SHP77 treated with DMSO at 0.1 percent for 48 hours (cell line): ENCODE measurements at places on chromosomes 2 and 18.
A peak's percentile ranks its signal among the peaks of the same experiment; 100 is the strongest.

DNA sequence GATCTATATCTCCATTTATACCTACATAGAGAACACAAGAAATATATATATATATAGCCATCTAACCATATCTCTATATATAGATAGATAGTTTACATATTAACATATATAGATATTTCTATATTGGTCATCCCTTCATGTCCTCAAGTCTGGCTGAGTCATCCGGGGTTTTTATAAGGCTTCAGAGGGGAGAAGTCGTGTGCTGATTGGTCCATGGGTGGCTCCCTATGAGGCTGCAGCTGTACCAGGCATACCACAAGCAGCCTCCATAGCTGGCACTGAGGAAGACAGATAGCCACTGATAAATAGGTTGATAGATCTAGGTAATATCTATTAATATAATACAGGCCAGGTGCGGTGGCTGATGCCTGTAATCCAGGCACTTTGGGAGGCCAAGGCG lies 618.3 kb upstream of the SETBP1 start:
- no peak for DNase-seq

- no peak for DNase-seq
Observed at GRCh38 chr18:3513481-3513880, 63.5 kb downstream of the TGIF1 start.

DNA sequence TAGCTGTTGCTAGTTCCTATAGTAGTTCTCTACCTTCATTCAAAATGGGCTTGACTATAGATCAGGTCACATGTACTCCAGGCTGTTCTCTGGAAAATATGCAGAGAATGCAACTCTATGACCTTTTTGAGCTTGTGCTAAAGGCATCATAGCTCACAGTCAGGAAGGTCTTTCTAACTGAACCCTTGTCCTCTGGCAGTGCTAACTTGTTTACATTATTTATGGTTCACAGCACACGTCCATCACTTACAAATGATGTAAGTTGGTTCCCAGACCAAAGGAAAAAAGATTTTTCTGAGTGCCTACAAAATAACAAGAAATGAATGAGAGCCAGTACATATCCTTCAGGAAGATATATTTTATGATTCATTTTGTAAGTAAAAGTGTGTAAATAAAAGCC lies 236.1 kb downstream of the GCA start:
- no peak for DNase-seq

- DNase-seq: no peak
Observed at GRCh38 chr2:29213888-29214291, 98.7 kb downstream of the CLIP4 start.

DNA sequence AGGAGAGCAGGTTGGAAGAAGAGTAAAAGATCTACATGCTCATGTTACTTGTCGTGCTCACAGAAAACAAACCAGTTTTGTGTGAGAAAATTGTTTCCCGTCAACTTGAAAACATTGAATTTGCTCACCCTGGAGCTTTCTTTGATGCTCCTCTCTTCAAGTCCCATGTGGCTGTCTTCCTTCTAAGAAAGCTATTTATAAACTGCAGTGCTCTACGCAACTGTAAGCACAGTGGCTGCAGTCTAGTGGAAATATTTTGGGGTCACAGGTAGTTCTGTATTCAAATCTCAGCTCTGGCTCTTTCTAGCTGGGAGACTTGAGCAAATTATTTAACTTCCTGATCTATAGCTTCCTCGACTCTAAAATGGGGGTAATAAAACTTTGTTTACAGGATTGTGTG lies 211.8 kb downstream of the PLCL1 start:
- DNase-seq: no peak

GRCh38 chr2:36307441-36307840 lies 48.1 kb upstream of the CRIM1 start:
- no peak for DNase-seq

DNA sequence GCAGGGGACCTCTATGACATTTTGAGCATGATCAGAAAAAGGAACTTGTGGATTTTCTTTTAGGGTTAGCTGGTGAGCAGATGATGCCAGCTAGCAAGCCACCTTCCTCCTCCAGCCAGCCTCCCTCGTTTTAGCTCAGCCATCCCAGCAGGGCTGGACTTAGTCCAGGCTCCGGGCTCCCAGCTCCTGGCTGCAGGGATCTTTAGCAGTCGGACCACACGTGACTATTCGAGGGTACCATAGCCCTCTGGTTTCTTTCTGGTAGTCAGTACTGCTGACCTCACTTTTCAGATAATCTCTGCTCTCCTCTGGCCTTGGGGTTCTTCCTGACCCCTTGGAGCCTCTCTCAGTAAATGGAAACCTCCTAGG lies 31.8 kb downstream of the NCK2 start:
- DNase-seq: no peak

DNA sequence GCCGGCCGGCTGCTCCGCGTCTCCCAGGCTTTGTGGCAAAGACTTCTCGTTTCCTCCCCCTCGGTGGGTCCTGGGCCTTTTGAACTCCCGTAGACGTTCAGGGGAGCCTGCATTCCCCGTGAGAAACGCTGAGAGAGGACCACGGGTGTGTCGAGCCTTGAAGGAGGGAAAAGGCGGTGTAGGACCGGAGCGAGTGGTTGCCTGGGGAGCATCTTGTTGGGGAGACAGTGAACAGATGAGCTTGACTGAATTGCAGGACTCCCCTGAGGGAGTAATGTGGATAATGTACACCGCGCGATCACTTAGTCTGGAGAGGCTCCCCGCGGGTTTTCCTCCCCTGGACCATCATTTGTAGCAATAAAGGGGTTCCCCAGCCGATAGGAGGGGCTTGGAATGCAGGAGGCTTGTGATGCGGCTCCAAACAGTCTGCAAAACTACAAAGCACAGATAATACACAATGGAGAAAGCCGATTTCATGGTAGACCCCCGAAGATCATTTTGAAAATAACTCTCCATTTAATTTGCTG lies 769 bp downstream of the ALMS1 start:
- DNase-seq: no peak

- DNase-seq: no peak
Observed at GRCh38 chr2:196182439-196183171, 11.2 kb upstream of the STK17B start.

DNA sequence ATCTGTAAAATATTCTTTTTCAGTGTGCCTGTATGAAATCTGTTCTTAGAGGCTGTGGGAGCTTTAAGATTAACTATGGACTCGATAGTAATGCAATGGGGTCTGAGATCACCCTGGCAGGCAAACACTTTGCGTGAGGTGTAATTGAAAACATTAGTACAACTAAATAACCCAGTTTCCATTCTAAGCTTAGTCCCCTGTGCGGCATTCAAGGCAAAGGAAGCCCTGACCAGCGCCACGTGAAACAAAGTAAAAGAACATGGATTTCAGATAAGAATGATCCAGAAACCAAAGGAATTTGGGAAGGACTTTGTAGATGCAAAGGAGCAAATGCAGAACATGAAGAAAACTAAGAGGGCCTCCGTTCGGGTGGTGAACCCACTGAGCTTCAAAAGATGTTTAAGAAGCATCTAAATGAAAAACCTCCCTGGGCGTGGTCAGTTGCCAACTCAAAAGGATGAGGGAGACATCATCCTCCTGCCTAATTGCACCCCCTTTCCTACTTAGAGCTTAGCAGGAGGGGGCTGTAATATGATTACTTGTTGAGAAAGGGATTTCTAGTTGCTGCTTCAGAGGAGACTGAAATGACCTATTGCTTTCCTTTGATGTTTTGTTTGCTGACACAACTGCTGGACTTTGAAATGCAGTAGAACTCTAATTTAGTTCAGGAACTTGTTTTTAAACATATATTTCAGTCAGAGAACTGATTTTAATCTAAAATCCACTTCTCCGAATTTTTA lies 7.9 kb upstream of the CETN1 start:
- no peak for DNase-seq

GRCh38 chr2:19720306-19720705 lies 181.5 kb downstream of the TTC32 start:
- no peak for DNase-seq

DNA sequence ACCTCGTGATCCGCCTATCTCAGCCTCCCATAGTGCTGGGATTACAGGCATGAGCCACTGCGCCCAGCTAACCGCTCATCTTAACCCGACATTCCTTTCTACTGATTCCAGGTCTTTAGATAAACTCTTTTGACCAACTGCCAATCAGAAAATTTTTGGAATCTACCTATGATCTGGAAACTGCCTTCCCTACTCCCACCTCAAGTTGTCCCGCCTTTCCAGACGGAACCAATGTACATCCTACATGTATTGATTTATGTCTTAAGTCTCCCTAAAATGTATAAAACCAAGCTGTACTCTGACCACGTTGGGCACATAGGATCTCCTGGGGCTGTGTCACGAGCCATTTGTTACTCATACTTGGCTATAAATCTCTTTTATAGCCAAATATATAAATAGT lies 3.2 kb upstream of the NEU2 start:
- DNase-seq: no peak

DNA sequence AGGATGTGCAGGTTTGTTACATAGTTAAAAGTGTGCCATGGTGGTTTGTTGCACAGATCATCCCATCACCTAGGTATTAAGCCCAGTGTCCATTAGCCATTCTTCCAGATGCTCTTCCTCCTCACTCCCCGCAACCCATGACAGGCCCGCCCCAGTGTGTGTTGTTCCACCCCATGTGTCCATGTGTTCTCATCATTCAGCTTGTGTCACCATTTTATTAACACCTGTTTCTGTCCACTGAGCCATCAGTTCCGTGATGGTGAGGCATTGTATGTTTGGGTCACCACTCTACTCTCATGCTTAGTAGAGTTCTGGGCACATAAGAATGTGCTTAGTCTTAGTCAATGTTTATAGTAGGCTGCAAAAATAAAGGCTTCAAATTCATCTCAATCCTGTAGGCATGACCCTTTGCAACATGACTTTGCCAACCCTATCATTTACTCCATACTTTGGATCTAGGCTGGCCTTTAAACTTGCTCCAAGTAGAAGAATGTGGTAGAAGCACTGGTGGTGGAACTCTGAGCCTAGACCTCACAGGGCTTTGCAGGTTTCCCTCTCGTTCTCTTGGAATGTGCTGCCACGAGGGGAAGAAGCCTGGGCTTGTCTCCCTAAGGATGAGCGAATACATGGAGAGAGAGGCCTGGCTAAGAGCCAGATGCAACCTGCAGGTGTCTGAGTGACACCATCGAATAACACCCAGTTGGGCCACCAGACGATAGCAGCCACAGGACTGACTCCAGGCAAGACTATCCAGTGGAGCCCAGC lies 161.5 kb downstream of the NAPG start:
- no peak for DNase-seq

- DNase-seq: no peak
Observed at GRCh38 chr18:74724186-74724585, 126.5 kb downstream of the ZNF407 start.

- no peak for DNase-seq
Observed at GRCh38 chr2:107325981-107326786, 440.2 kb upstream of the ST6GAL2 start.

DNA sequence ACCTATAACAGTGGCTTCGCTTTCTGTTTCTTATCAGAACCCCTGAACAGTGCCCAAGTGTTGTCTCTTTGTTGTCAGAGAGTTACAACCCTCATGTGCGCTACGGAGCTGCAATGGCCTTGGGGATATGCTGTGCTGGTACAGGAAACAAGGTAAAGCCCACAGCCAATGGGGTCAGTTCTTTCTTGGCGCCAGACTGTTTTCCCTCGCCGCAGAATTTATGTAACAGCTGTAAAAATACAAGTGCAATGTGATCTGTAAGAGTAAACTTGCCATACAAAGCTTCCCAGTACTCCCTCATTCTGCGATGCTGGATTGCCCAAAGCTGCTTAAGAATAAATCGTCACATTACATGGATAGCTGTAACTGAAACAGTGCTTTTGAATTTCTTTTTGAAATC lies 13.9 kb upstream of the HTR2B start:
- DNase-seq: peak; percentile 82

DNA sequence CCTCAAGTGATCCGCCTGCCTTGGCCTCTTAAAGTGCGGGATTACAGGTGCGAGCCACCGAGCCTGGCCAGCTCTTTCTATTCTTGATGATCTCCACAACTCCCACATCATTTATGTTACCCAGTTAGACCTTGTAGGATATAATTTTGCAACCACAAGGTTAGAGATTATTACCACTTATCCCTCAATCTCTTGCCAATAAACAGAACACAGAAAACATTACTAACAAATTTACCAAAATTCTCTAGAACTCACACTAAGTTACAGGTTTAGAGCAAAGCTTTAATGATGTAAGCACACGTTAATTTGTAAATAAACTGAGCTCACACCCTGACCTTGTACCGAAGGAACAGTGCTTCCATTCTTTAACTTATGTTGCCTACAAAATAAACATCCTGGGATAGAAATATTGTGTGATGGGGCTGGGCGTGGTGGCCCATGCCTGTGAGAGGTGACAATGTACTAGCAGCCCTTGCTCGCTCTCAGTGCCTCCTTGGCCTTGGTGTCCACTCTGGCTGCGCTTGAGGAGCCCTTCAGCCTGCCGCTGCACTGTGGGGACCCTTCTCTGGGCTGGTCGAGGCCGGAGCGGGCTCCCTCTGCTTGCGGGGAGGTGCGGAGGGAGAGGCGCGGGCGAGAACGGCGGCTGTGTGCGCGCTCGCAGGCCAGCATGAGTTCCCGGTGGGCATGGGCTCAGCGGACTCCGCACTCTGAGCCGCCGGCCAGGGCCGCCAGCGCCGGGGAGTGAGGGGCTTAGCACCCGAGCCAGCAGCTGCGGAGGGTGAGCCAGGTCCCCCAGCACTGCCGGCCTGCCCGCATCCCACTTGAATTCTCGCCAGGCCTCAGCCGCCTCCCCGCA lies 42.1 kb upstream of the ITSN2 start:
- DNase-seq: no peak

GRCh38 chr18:22466608-22467395 lies 49.1 kb upstream of the CTAGE1 start:
- DNase-seq: no peak

DNA sequence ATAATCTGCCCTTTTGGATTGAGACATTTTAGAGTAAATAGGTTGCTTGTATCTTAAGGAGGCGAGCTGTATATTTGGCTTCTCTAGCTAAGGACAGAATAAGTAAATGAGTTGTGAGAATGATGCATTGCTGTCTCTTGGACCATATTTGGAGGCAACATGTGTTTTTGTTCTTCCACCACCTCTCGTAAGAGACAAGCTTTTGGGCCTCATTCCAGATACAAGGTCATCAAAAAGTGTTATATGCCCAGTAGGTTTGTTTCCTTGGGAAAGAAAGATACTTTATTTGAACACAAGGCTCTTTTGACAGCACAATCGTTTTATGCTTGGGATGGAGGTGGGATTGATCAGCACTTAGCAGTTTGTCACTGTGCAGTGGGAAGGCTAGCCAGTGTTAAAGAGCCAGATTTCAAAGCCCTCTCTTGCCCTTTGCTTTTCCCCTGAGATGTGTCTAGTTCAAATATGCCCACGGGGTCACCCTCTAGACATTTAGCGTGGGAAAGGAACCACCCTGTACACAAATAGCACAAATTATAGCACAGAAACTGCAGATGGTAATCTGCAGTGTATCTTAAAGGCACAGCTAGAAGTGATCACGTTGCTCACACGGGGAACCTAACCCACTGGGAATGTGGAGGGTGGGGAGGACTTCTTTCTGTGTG lies 131.3 kb downstream of the MAP4K4 start:
- no peak for DNase-seq
